ENCODE measurements at places on chromosomes 6 and 20. TPM values are rescaled to one million over a fixed set of nuclear protein-coding genes. Genes with fewer than 3 reads are reported as not detected.
A peak's percentile ranks its signal among the peaks of the same experiment; 100 is the strongest.

GRCh38 chr20:63837479-63837878 is 6.4 kb upstream of the ZBTB46 start:
- DNase-seq: no peak

GRCh38 chr6:168901076-168901475 is 352.6 kb downstream of the THBS2 start:
- no peak for DNase-seq

DNA sequence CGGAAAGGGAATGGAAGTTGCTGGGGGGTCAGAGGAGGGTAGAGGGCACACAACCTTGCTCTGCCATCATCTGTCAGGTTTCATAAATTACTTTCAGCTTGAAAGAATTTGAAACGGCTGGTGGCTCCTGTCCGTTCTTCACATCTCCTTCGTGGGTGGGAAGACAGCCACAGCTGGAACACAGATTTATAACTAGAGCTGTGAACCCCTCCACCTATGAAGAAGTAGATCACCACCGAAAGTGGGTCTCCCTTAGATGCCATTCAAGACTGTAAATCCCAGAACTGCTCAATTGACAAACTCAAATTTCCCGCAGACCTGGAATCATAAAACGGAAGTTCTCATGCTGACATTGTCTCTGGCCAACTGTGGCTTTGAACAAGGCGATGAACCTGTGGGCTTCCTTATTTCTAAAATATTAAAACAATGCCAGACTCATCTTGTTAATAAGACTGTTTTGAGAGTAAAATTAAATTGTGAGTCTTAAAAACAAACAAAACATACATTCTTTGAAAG is 65.3 kb downstream of the BTBD3 start:
- DNase-seq: no peak

DNA sequence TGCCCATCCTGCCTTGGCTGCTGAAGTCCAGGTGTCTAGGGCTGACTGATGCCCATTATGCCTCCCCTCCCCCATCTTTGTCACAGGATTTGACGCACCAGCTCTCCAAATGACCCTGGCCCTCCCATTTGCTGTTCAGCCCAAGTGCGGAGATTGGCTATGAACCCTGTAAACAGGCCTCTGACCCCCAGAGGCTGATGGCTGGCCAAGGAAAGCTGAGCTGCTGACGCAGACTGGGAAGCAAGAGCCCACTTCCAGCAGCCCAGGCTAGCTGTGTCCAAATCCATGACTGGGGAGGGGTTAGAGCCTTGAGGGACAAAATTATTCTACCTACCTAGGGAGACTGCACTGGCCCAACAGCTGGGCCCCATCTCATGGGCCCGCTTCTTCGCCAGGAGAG is 797 bp upstream of the GNRH2 start:
- DNase-seq: peak; percentile 52

The DEFB119 gene
- polyA plus RNA-seq: not detected

The KIFC1 gene
- 2.7 TPM for polyA plus RNA-seq

The COL11A2 gene
- 1.0 TPM for polyA plus RNA-seq

The SYNDIG1 gene
- polyA plus RNA-seq: 0.20 TPM

The LY6G5B gene
- 8.8 TPM for polyA plus RNA-seq

Data from lung (tissue), 17 donors.